AG09309 (cell line): ENCODE measurements at places on chromosomes 13 and 19.

- DNase-seq: no peak
Observed at GRCh38 chr19:45883881-45884681, 1.9 kb downstream of the IRF2BP1 start.

DNA sequence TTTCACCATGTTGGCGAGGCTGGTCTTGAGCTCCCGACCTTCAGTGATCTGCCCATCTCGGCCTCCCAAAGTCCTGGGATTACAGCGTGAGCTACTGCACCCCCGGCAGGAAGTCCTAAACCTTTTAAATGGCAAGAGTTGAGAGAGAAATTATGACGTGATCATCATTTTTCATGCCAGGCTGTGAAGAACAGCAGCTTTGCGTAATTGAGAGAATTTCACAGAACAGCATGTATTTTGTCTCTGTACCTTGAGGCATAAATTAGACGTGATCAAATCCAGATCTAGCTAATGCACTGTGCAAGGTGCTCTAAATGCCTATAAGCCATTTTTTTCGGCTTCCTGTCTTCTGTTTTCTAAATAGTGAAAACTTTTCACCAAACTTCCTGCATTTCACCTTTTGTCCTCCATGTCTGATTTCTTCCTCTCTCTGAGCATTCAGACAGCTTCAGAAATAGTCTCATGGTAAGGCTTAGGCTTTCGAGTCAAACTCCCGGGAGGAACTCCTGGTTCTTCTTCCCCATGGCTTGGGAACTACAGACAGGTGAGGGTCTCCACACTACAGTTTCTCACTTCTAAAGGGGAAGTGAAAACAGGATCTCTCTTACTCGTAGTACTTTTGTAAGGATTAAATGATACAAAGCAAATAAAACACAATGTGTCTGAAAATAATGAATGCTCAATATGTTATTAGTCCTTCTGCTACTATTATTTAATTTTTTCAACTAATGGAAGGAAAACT is 51.0 kb downstream of the WDFY2 start:
- no peak for DNase-seq

GRCh38 chr13:41354416-41354815 is 43.3 kb downstream of the NAA16 start:
- DNase-seq: no peak

DNA sequence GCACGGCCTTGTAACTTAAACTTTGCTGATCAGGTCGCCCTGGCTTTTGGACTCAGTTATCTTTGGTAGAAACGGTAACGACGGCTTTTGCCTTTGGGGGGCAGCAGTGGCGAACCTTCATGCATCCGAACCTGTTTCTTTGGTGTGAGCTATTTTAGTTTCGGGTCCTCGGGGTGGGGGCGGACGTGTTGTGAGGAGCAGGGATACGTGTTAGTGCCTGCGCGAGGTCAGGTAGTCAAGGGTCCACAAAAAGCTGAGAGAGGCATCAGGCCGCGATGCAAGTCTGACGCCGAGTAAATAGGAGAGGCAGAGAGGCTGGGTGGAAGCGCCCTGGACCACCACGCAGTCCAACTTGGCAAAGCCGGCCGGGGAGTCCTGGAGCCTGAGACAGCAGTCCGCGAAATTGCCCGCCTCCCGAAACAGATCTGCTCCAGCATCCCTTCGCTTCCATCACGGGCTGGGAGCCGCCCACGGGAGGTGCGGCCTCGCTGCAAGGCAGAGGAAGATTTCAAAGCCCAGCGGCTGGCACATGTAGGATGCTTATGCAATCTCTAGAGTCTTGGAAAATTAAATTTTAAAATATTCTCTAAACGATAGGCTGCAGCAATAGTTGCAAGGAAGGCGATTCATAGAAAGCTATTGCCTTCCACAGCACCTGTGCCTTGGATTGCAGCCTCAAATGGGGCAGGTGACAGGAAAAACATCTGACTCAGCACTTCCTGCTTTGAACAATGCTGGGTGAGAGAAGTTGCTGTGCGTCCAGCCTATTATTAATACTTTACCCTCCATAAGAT is 4.6 kb upstream of the TPP2 start:
- peak; percentile 24 for DNase-seq

DNA sequence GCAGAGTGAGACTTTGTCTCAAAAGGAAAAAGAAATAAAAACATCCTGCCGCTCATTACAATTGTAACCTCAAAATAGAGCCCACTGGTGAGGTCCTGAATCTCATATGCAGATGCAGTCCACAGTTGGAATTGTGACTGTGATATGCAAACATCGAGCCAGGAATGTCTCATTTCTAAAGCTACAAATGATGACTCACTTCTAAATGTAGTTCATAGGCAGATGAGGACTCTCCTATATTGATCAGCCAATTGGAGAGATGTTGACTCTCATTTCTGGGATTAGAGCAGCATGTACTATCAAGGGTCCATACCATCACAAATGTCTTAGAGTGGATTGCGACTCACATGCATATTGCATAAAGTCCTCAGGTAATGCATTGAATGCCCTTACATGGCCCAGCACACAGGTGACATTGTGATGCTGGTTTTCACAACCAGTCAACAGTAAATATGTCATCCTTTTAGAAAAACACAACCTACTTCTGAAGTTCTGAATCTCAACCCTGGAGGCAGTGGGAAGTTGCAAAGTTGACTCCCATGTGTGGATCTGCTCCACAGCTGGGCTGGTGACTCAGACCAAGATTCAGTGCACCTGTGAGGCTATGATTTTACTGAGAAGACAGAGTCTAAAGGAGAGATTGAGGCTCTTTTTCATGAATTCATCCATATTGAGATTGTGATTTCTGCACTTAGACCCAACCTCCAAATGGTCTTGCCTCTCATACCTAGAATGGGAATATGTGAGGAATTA is 16.9 kb upstream of the ZNF254 start:
- DNase-seq: no peak

DNA sequence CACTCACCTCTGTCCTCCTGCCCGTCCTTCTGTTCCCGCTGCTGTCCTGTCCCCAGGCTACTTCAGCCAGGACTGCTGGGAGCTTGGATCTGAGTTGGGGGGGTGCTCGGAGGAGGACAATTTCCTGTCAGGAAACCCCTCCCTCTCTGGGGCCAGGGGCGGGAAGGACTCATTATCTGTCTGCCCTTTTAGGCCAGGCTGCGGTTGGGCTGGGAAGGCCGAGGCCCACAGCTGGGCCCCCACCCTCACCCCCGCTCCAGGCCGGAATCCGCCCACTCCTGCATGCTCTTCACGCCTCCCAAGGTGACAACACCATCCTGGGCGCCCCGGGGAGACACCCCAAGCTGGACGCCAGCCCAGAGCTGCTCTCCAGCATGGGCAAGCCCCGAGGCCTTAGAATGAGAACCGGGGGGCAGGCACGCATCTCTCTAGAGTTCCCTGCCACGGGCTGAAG is at the start of gene EXOC3L2:
TSS of gene EXOC3L2 (minus strand) at position 74 of the 454 bp plus-strand sequence. CDS start 6,362 bp downstream, outside the sequence.
- DNase-seq: no peak

- DNase-seq: no peak
Observed at GRCh38 chr13:33730147-33730546, 87.8 kb upstream of the RFC3 start.

- no peak for DNase-seq
Observed at GRCh38 chr13:113105032-113105920, at the start of gene F7. Gene F7, plus strand, starts transcription at chr13:113105791. Its CDS starts 51 bp downstream, at chr13:113105842.

- no peak for DNase-seq
Observed at GRCh38 chr13:61255040-61255796, 160.4 kb downstream of the PCDH20 start.

DNA sequence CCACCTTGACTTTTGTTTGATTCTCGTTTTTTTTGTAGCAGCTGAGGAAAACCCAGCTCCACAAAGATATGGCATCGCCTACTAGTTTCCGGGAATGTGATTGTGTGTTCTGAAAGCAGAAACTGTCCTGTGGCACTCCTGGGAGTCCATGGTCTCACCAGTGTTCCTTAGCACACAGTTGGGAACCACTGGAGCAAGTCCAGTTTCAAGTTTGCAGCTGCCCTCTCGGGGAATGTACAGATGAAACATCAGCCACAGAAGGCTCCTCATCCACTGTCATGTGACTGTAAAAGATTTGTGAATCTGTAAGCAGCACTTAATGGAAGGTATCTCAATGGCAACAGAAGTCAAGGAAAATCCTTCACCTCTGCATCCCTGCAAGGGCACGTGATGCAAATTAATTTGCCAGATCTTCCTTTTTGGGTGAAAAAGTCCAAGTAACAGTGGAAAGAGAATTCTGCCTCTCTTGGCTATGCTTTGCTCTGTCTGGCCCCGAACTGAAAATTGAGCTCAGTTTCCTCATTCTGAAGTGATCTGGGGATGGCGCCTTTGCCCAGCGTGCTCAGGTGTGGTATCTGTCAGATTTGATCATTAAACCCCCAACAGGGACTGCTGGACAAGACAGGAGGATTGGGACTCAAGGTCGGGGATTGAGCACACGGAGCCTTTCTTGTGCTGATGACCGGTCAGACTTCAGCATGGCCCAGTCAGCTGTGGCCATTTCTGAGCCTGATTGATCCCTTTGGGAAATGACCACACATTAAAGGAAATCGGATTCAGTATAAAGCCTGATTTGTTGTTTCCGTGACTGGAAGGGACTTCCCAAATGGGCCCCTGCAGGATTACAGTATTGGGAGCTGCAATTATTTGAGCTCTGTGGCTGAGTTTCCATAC is 58.8 kb downstream of the ING1 start:
- no peak for DNase-seq

GRCh38 chr13:101925731-101926130 is 473.3 kb downstream of the ITGBL1 start:
- no peak for DNase-seq

DNA sequence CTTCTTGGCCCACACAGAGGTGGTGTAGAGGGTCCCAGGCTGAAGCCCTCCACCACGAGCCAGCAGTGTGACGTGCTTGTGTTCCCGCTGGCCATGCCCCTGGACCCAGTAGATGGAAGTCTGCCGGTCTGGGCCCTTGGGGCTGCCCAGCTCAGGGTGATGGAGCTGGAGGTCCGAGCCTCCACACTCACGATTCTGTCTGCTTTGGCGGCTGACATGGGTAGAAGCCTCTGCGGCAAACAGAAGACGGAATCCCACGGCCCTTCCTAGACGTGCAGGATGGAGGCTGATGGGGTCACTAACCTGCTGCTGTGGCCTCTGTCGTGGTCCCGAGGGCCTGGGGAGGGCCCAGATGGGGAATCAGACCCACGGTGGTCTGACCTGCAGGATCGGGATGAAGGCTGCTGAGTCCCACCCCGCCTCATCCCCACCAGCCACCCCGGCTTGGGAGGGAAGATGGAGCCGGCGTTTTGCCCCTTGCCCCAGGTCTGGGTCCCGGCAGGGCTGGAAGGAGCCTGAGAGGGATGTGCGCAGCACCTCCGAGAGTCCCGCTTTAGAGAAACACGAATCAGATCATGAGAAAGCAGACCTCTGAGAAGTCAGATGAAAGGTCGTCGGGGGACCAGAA is 4.4 kb downstream of the TMEM86B start:
- DNase-seq: no peak

GRCh38 chr13:41416276-41416675 is 41.1 kb upstream of the RGCC start:
- DNase-seq: peak; percentile 21

GRCh38 chr19:2140138-2140569 is 11.2 kb downstream of the AP3D1 start:
- no peak for DNase-seq

DNA sequence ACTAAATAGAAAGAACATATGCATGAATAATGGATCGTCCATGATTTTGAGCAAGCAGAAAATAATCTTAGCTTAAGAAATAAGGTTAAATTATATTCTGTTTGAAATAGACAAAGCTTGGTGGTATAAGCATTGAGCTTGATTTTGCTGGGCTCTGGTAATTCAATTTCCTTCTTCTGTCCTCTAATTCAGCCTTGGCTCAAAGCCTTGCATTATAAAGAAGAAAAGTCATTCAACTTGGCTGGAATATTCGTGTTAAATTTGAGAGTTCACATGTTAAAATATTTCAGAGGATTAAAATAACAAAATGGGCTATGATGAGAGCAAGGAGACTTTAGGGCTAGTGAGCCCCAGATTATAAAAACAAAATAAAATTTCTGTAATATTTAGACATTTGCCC is 415.4 kb upstream of the PCDH20 start:
- no peak for DNase-seq

- DNase-seq: no peak
Observed at GRCh38 chr19:44002212-44002565, 568 bp upstream of the ZNF230 start.

- DNase-seq: no peak
Observed at GRCh38 chr19:55358943-55359908, 3.8 kb downstream of the GARIN5B start.

- no peak for DNase-seq
Observed at GRCh38 chr19:14440049-14440448, 6.9 kb downstream of the PKN1 start.

DNA sequence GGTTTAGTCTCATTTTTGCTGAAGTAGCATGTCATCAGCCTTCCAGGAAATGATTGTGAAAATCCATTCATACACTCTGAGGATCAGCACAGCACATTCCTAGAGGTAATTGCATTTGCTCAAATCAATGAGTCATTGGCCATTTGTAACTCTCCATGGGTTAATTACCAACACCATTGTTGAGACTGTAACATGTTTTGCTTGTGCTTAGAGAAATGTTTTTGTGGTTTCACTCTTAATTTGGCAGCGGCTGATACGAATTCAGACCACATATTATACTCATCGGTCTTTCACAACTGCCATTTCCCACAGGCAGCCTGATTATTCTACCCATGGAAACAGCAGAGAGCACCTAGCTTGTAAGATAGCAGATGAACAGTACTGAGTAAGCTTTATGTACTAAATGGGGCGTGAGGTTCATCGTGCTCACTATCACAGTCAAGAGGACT is 110.3 kb downstream of the NHLRC3 start:
- DNase-seq: peak; percentile 44

GRCh38 chr19:28948026-28948425 is 264.9 kb downstream of the UQCRFS1 start:
- DNase-seq: no peak
